Natural killer cell treated with Interleukin-12 subunit alpha and Interleukin-12 subunit beta and Interleukin-15 and Interleukin-18, amount 100 ng/mL, for 72 hours (primary cell): ENCODE measurements at places on chromosomes 12 and 14.

DNA sequence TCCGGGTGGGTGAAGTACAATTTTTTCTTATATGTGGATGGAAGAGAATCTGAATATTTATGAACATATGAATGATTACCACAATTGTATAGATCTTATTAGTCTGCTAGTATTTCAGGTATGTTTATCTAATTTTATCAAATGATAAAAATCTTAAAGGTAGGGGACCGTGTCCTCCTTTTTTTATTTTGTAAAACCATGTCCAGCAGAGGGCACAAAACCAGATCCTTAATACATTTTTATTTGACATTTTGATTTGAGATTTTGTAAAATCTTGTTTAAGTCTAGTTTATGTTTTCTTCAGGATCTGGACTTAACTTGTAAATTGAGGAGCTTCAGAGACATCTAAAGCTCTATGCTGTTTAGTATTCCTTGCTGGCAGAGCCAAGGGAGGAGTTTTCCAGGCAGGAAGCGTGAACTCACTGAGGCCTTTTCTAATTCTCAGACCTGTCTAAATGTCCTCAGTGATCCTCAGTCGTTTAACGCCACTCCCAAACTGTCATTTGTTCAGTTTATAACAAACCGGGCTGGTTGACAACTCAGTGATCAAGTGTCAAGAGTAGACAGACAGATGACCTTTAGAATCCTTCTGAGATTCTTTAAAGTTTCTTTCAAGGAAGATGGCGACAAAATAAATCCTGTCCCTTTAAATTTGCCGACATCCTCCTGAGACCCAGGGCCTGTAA lies 263.9 kb downstream of the KTN1 start:
- DNase-seq: no peak

GRCh38 chr14:20524027-20524426 lies 18.7 kb downstream of the RNASE10 start:
- DNase-seq: no peak

DNA sequence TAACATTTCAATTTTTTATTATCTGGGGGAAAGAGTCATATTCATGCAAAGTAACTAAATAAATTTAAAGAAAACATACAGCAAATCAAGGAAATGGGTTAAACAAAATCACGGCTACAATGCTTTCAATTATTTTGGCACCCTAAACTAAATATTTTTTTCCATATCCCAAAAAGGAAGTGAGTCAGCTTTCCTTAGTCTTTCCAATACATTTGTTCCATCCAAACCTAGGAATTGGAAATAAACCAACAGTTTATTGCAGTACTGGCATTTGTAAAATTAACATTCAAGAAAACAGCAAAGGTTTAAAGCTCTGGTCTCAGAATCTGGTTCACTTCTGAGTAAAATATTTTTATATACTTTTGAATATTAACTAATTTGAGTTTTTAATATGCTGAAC lies 89.2 kb downstream of the BCL2L14 start:
- DNase-seq: no peak

- no peak for DNase-seq
Measured at GRCh38 chr12:108211157-108211556, 82.1 kb downstream of the WSCD2 start.

DNA sequence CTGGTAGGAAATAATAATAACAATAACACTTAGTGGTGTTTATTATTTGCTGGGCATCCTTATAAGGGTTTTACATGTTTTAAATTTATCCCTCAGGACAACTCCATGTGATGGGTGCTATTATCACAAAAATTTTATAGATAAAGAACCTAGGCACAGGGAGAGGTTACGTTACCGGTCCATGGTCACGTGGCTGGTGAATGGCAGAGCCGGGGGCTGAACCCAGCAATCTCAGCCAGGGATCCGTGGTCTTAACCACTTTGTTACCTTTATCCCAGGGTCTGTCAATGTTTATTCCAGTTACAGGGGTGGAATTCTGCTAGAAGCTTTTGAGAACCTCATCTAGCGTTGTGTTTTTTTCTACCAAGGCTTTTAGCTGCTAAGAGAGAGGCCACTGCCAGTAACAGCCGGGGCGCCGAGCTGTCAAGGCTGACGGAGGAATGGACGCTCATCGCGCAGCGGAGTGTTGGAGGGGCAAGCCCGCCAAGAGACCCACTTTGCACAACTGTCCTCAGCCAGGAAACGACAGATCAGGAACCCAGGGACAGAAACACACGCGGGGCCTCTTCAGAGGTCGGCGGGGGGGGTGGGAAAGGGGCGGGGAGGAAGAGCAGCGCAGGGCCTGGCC lies 418 bp downstream of the AMN1 start:
- no peak for DNase-seq

DNA sequence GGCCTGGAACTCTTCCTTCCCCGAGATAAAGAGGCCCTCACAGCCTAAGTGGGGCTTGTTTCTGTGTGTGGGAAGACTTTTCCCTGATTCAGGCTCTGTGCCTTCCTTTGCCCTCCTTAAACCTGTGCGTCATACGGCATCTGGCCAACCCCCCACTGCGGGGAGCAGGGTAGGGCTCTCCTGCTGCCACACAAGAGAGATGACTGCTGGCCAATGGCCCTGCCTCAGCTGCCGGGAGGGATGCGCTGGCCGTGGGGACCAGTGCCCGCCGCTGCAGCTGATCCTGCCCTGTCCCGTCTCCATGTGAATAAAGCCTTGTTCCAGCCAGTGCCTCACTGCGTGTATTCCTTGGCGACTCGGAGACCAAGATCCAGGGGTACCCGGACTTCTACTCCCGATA lies 42.5 kb upstream of the BEGAIN start:
- DNase-seq: no peak

GRCh38 chr12:131123817-131124216 lies 170.1 kb downstream of the ADGRD1 start:
- no peak for DNase-seq

DNA sequence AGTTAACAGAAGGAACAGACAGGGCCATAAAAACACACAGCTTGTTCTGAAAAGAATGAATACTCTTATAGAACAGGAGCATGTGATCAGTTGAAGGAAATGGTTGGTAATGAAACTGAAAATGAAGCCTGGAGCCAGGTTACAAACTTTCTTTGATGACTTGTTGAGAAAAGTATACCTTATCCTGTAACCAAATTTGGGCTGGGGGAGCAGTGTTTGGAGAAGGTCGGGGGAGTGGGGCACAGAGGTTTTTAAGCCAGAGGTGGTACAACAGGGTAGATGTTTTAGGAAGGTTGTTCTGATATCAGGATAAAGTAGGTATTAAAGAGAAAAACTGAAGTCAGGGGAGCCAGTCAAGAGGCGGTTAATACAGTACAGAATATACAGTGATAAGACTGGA lies 8.2 kb downstream of the GOLT1B start:
- no peak for DNase-seq

GRCh38 chr12:54991991-54992375 lies 7.4 kb upstream of the TESPA1 start:
- no peak for DNase-seq

GRCh38 chr12:124259154-124260066 lies 35.5 kb upstream of the RFLNA start:
- no peak for DNase-seq

- no peak for DNase-seq
Measured at GRCh38 chr12:96719660-96720362, 187.2 kb upstream of the NEDD1 start.

DNA sequence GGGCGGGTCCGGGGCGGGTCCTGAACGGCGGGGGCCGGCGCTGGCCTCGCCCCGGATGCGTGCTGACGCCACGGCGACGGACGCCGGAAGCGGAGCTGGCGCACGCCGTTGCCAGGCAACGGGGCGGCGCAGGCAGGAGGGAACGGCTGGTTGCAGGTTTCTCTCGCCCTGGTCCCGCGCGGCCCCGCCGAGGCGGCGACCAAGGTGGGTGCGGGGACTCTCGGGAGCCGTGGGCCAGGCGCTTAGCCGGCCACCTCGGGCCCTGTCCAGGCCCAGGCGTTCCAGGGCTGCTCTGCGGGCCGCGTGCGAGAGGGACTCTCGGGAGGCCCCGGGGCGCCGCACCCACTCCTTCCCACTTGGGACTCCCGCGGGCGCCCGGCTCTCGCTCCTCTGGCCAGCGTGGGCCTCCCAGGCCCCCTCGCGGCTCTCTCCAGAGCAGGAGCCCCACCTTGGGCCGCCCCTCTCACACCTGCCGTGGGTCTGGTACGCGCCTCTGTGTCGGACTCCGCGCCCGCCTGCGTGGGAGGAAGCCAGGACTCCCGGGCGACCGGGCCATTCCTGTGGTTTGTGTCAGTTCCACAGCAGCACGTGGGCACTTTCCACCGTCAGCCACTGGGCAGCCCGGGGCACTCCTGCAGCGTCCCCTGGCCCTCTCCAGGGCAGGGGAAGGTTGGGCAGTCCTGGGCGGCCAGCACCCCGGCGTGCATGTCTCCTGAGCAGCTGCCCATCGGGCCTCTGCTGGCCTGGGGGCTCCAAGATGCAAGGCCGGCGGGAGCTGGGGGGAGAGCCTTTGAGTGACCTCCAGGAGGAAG lies at the start of gene CLBA1:
Gene CLBA1 (plus strand): TSS at position 114 of the 812 bp plus-strand sequence. CDS start 644 bp downstream, at position 758.
- DNase-seq: peak; percentile 92

DNA sequence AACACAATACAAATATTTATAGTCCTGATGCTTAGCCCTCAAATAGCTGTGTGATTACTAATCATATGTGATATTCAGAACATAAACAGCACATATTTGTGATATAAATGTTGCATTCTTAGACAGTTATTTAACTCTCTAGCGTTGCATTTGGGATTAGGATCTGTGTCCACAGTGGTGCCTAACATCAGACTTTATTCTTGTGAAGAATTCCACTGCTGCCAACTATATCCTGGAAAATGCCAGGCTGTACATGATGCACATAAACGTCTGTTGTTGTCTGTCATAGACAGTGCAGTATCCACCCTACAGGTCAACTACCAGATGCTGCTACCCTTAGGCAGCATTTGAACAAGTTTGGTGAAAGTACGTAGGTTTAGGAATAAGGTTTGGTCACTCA lies 39.0 kb downstream of the SLC38A4 start:
- DNase-seq: no peak

GRCh38 chr12:56954958-56955355 lies 2.5 kb downstream of the RDH16 start:
- no peak for DNase-seq
